ENCODE measurements at places on chromosomes 4 and X. TPM values are rescaled to one million over a fixed set of nuclear protein-coding genes. Genes with fewer than 3 reads are reported as not detected.
A peak's percentile ranks its signal among the peaks of the same experiment; 100 is the strongest.

Gene TEX13B
- polyA plus RNA-seq = not detected

Gene HMGB3
- 121 TPM for polyA plus RNA-seq

- DNase-seq = no peak
Observed at GRCh38 chr4:175280153-175280552, 362.0 kb downstream of the ADAM29 start.

- no peak for DNase-seq
Observed at GRCh38 chr4:176845636-176846035, 52.9 kb upstream of the VEGFC start.

DNA sequence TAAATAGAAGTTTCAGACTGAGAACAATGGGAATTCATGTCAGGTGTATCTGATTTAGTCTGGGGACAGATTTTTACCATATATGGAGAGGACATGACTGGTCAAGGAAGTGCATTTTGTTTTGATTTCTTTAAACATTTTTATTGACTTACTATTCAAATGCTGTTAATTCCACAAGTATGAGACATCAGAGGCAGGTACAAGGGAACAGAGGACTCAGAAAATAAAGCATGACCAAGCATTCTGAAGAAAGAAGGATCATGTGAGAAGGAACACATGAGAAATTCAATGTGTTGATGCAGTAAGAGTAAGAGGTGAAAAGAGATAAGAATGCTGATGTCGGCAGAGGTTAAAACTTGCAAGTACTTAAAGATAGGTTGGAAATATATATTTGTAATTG lies 1452.6 kb downstream of the PCDH7 start:
- no peak for DNase-seq

- peak; percentile 0 for DNase-seq
Observed at GRCh38 chrX:8988446-8988845, 45.5 kb downstream of the FAM9B start.

DNA sequence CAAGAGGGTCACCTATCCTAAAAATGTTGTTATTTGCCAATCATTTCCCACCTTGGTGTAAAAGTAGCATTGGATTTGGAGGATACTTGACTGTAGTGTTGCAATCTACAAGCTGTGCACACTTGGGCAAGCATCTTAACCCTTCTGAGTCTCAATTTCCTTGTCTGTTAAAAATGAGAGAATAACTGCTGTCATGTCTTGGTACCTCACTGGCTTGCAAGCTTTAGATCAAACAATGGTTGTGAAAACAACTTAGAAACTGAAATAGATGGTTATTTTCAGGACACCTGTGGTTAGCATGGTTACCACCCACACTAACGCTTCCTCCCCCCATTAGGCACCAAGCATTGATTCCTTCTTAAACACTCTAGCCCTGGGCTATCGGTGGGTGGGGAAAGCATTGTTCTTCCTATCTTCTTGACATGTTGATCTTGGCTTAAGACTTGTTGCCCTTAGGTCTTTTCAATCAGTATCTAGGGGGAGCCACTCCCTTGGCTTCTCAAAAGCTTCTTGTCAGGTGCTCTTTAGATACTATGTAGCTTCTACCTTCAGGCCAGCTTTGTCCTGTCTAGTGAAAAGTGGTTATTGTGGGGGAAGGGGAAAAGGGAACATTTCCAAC lies 10.6 kb upstream of the AMOT start:
- DNase-seq = no peak

- no peak for DNase-seq
Observed at GRCh38 chr4:95050980-95051701, 293.4 kb downstream of the BMPR1B start.

- no peak for DNase-seq
Observed at GRCh38 chrX:18886005-18886343, 97.9 kb downstream of the PHKA2 start.

DNA sequence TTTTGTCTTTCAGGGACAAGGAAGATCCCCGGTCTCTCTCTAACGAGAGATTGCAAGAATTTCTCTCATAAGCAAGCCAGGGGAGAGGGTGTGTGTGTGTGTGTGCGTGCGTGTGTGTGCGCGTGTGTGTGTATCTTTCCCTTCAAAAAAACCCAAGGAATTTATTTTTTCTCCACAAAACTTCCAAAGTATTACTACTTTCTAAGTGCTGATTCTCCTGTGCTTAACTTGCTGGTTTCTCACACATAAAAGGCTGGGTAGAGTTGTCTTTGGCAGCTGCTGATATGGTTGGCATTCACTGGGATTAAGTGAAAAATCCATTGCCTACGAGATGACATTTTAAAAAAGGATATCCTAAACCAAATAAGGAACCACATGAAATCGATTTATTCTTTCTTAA lies 435.7 kb downstream of the RAPGEF2 start:
- DNase-seq = no peak

DNA sequence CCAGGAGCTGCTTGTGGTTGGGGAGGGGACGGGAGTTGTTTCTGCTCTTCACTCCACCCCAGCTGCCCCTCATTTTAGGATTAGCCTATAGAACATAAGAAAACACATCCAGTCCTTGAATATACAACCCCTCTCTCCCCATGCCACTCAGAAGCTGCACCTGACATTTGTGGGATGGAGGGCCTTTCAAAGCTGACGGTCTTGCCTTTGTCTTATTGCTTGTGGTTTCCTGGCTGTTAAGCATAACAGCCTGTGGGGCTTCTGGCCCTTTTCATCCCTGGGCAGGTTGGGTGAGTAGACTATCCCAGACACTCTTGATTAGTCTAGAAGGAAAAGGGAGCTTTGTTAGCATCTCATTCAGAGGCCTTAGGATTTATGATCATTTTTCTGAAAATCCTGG lies 407.6 kb upstream of the BOD1L1 start:
- no peak for DNase-seq

GRCh38 chr4:164734484-164734883 lies 19.4 kb upstream of the SMIM31 start:
- no peak for DNase-seq

GRCh38 chrX:71814123-71814912 lies 51.2 kb downstream of the CXorf49B start:
- no peak for DNase-seq

Gene RIPPLY1
- polyA plus RNA-seq = 2.6 TPM

Gene ASB12
- polyA plus RNA-seq = 0.52 TPM

GRCh38 chrX:123731258-123731986 lies 1.4 kb downstream of the THOC2 start:
- peak; percentile 10 for DNase-seq

DNA sequence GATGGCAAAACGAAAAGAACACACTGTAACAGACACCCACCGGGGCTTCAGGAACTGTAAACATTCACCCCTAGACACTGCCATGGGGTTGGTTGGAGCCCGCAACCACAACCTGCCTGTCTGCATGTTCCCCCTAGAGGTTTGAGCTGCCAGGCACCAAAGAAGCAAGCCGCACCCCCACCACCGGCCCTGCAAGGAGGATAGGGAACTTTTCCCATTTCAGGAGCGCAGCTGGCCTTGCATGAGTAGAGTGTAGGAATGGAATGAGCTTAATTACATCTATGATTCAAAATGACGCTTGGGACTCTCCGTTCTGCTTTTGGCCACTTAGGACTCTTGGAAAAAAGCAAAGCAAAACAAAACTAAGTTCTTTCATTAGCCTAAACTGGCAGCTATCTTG lies 243.6 kb upstream of the CTSO start:
- peak; percentile 61 for DNase-seq

DNA sequence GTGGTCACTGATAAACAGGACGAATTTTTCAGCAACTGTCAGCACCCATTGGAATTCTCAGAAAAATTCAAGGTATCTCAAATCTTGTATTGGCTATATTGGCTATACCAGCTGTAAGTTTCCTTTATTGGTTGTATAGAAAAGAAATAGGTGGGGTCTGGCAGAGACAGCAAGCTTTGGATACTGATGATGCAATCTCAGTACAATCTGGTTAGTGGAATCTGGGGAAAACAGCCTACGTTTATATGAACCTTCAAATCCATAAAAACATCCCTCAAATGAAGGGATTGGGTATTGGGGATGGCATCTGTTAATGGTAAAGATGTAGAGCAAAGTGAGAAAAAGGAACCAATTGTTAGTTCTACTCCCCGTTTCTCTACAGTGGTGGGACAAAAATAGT lies 76.4 kb upstream of the MBNL3 start:
- DNase-seq = no peak

GRCh38 chr4:185265942-185266341 lies 56.5 kb downstream of the SNX25 start:
- DNase-seq = no peak

DNA sequence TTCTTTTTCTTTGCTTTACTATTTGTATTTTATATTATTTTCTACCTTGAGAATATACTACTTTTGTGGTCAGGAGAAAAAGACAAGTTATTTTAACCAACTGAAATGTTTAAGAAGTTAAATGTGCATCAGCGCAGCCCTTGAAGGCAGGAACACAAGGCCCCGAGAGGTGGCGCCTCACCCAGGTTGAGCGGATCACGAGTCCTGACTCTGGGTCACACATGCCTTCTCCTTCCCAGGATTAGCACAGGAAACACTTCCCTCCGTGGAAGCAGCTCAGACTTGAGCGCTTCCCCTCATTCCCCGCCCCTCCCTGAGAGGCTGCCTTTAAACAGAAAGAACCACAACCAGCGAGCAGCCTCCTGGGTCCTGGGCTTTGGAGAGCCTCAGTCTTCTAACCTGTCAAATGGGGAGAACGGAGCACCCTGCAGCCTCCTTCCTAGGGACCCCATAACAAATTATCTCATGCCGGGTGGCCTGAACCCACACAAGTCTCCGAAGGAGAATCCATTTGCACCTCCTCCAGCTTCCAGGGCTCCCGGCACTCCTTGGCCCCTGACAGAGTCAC lies 217.6 kb downstream of the AFAP1 start:
- DNase-seq = no peak

Gene SPANXA1
- polyA plus RNA-seq = not detected

DNA sequence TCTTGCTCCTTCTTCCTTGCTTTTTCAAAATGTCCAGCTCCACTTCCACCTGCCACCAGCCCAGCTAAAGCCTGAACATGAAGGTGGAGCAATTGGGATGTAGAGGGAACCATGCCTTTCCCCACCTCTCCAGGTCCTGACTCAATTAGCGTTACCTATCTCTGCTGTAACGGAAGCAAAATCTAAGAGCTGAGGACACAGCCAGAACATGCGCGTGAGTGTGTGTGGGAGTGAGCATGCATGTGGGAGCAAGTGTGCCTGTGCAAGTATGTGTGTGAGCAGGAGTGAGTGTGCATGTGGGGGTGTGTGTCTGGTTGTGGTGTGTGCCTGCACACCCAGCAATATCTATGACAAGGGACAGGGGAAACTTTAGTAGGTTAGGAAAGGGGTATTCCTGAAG lies 364.5 kb downstream of the MID1IP1 start:
- DNase-seq = no peak

DNA sequence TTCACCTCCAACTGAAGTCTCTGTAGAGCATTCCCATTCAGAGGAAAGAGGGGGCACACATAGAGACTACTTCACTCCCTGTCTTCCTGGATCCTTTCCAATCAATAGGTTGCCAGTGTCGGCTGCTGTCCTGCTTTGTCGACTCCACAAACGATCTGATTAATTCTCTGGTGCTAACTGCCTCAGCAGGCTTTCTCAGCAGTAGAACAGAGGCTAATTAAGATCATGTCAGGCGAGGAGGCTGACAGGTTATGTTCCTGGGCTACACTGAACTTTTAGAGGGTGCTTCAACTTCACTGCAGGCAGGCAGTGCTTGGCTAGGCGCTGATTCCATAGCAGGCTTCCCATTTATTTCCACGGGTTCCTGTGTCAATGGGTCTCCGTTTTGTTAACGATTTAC lies 79.2 kb downstream of the GRIA3 start:
- no peak for DNase-seq

Gene TKTL1
- 0.54 TPM for polyA plus RNA-seq

Gene ZCCHC12
- polyA plus RNA-seq = 0.59 TPM

DNA sequence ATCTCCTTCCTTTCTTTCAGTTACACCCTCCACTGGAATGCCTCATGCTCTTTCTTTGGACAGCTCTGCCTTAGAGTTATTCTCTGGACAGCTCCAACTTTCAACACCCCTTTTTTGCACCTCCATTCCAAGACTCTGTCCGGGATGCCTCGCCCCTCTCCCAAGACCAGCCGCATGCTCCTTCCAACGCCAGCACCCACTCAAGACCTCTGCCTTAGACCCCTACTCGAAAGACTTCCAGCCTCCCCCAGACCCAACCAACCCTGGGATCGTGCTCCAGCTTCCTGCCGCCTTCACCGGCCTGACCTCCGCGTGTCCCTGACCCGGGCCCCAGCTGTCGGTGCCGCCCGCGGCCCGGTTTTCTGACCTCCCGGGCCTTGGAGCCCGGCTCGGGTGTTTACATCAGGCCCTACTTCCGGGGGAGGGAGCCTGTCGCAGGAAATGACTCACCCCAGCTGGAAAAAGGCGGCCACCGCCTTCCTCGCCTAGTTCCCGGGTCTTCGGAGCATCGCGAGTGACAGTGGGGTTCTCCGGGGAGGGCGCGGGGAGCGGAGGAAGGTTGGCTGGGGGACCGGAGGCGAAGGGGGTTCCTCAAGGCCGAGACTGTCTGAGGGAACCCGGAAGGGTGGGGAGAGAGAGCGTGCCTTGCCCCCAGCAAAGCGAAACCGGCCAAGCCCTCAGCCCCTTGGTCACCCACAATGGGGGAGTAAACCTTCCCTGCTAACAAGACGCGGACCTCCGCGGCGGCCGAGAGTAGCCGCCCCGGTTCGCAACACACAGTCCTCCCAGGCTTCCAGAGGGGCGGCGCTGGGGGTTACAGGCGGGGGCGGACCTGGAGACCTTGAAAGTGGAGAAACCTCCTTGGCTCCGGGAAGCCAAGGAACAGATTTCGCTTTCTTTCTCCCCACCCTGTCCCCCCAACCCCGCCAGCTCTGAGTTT lies at the start of gene WDR45:
WDR45 (minus strand) TSS at position 399 of the 940 bp plus-strand sequence. CDS start 1,792 bp downstream, outside the sequence.
- peak; percentile 72 for DNase-seq

Gene GABRE
- 7.4 TPM for polyA plus RNA-seq

Gene SSX2
- polyA plus RNA-seq = not detected

- DNase-seq = no peak
Observed at GRCh38 chrX:6890544-6891261, 256.8 kb upstream of the STS start.

- no peak for DNase-seq
Observed at GRCh38 chrX:124548571-124548970, 202.2 kb downstream of the SH2D1A start.

DNA sequence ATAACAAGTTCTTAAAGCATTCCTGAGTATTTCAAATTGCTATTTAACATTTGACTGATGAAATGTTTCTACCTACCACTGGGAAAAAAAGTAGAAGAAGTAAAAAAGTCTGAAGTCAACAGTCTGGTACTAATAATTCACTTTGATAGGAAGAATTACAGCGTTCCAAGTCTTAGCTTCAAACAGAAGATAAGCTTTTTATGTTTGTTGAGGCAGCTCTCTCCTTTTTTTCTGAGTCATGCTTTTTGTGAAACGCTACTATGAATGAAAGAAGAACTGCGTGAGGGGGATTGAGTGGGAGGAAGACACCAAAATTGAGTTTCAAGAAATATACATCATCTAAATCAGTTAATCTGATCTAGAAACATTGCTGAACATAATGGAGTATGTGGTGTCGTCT lies 13.0 kb upstream of the KDR start:
- no peak for DNase-seq

DNA sequence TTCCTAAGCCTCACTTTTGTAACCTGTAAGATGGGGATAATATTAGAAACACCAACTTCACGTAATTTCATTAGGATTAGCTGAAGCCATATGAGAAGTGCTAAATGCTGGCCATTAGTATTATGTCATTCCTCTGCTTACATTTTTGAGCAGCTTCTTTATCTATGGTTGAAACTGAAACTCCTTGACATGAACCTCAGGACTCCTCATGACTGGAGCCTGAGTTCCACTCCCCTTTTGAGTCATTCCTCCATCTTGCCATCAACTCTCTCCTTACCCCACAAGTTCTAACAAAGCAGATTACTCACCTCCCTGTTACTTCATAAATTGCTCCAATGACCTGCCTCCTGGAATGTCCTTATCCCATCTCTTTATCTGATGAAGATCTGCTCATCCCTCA lies 123.2 kb upstream of the KCNIP4 start:
- DNase-seq = no peak
